SW 1271 (cell line): ENCODE measurements at places on chromosomes 1 and 21.

DNA sequence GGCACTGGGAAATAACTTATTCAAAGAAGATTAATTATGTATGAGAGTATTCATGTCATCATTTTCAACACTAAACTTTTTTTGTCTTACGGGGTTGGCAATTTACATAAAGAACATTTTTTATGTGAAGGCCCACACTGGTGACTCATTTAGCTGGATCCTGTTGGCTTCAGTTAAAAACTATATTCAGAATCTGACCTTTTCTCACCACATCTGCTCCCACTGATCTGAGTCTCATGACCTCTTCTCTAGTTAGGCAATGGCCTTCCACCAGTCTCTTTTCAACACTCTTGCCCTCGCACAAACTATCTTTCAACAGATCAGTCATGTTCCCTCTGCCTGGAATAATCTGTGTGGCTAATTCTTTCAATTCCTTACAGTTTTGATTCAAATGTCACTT is 53.4 kb downstream of the TMPRSS15 start:
- DNase-seq: no peak

DNA sequence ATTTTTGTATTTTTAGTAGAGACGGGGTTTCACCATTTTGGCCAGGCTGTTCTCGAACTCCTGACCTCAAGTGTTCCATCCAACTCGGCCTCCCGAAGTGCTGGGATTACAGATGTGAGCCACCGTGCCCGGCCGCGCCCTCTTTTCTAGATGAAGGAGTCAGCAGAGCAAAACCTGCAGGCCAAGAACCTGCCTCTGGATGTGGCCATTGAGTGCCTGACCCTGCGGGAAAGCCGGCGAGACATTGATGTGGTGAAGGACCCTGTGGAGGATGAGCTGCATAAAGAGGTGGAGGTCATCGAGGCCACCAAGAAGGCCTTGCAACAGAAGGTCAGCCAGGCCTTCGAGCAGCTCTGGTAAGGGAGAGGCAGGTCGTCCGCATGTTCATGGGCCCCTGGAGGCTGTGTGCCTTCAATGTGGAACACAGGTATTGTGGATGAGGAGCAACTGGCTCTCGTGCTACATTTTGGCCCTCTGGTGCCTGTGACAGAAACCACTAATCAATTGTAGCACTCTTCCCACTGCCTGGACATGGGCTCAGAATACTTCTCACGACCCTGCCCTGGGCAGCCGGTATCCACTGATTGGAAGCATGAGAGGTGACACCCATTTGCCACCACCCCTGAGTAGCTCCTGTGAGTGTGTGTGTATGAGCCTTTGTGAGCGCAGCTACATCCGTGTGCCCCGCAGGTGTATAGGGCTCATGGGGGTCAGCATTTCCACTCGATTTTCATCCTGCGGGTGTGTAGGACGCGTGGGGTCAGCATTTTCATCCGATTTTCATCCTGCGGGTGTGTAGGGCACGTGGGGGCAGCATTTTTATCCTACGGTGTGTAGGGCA is 2.0 kb downstream of the TEKT2 start:
- DNase-seq: no peak

GRCh38 chr21:36369064-36369685 is 16.0 kb upstream of the CHAF1B start:
- DNase-seq: no peak

DNA sequence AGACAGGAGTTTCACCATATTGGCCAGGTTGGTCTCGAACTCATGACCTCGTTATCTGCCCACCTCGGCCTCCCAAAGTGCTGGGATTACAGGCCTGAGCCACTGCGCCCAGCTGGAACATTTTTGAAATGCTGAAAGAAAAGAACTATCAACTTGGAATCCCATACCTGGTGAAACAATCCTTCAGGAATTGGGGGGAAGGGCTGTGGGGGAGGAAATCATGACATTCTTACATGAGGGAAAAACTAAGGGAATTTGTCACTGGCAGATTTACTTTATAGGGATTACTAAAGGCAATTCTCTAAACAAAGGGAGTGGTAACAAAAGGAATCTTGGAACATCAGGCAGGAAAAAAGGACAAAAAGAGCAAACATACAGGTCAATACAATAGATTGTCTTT is 25.8 kb downstream of the NDUFS5 start:
- DNase-seq: no peak

- no peak for DNase-seq
These were observed 3.4 kb upstream of the NVL start for GRCh38 chr1:224333309-224333926.

GRCh38 chr21:38626306-38626705 is 128.0 kb upstream of the ERG start:
- no peak for DNase-seq

DNA sequence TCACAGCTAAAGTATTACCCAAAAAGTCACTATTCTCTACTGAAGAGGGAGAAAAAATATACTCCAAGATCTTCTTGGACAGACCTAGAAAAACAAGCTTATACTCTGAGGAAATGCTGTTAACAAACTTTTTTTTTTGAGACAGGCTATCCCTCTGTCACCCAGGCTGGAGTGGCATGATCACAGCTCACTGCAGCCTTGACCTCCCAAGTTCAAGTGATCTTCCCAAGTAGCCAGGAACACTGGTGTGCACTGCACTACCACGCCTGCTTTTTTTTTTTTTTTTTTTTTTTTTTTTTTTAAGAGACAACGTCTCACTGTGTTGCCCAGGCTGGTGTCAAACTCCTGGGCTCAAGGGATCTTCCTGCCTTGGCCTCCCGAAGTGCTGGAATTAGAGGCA is 17.3 kb downstream of the GLRX2 start:
- DNase-seq: no peak

DNA sequence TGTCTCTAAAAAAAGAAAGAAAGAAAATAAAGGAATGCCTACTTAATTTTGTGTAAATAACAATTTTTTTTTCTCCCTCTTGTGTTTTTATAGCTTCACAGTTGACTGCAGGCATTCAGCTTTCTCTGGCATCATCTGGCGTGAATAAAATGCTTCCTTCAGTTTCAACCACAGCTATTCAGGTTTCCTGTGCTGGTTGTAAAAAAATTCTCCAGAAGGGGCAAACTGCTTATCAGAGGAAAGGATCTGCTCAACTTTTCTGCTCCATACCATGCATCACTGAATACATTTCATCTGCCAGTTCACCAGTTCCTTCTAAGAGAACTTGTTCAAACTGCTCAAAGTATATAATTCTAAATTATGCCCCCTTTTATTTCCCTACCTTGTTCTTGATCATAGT is 18.0 kb downstream of the ZMYM1 start:
- no peak for DNase-seq

- DNase-seq: no peak
These were observed 3.3 kb upstream of the CD1B start for GRCh38 chr1:158334526-158335212.

GRCh38 chr21:17512253-17513213 is at the start of gene CXADR:
CXADR (plus strand) TSS chr21:17513043; CDS start chr21:17513130, 87 bp downstream.
- peak; percentile 64 for DNase-seq

DNA sequence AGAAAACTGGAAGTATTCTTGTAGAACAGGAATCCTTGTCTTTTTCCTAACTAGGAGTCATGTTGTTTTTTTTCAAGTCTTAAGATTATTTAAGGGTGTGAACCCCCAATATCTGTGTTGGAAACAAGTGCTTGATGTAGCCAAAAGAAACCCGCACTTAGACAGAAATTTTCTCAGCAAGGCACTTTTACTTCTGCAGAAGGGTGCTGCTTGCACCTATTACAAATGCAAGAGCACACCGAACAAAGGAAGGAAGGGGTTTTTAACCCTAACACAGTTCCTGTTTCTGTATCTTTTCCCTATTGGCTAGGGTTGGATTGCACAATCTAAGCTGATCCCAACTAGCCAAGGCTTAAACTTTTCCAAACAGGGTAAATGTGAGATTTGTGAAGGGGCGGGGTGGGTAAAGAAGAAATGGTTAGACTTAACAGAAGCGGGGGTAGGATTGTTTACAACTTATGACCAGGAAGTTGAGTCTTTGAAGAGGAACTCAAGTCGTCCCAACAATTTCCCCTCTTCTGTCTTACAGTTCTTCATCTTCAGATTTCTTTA is 75.1 kb downstream of the ZFYVE9 start:
- no peak for DNase-seq
